ENCODE measurements at places on chromosomes 2 and 18.

GRCh38 chr18:79867666-79868065 is 69.9 kb downstream of the KCNG2 start:
- no peak for DNase-seq

DNA sequence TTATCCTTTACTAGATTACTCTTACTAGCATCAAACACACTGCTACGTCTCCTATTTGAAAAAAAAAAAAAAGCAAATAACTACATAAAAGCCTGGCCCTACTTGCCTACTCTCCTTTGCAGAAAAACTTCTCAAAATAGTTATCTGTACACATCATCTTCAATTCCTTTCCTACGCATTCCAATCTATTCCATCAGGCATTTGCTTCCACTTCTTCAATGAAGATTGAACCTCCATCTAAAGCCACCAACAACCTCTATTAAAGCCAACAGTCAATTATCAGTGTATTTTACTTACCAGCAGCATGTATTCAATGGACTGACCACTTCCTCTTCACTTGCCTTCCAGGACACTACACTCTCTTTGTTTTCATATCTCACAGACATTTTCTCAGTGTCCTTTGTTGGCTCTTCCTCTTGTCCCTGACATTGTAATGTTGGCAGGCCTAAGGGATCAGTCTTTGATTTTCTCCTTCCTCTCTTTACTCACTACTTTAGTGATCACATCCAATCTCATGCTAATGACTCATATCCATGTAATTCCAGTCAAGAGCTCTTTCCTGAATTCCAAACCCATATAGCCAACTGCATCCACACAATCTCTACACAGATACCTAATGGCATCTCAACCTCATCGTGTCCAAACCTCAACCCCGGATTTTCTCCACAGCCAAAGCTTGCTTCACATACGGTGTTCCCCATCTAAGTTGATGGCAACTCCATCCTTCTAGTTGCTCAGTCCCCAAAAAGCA is 131.3 kb downstream of the CCDC148 start:
- no peak for DNase-seq

DNA sequence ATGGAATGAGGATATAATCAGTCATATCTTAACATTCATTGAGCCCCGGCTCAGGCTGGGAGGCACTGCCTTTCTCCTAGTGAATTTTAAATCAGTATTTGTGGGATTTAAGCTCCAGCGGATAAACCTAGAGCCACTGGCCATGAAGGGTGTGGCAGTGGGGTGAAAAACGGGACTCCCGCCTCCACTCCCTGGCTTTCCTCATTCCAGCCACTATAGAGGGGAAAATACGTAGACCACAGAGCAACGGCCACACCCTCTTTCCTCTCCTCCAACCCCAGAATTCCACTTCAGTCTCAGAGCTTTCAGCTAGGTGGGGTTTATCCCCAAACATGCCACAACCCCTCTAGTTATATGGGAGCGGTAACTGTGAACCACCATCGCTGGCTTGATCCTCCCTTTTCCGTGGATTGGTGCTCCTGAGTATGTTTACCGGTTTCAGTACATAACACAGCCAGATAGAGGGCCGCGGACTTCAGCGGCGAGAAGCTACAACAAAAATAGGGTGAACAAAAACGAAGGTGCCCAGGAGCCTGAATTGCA is 70.6 kb upstream of the ITGB6 start:
- no peak for DNase-seq

GRCh38 chr2:28334527-28334894 is 58.1 kb upstream of the FOSL2 start:
- DNase-seq: no peak

DNA sequence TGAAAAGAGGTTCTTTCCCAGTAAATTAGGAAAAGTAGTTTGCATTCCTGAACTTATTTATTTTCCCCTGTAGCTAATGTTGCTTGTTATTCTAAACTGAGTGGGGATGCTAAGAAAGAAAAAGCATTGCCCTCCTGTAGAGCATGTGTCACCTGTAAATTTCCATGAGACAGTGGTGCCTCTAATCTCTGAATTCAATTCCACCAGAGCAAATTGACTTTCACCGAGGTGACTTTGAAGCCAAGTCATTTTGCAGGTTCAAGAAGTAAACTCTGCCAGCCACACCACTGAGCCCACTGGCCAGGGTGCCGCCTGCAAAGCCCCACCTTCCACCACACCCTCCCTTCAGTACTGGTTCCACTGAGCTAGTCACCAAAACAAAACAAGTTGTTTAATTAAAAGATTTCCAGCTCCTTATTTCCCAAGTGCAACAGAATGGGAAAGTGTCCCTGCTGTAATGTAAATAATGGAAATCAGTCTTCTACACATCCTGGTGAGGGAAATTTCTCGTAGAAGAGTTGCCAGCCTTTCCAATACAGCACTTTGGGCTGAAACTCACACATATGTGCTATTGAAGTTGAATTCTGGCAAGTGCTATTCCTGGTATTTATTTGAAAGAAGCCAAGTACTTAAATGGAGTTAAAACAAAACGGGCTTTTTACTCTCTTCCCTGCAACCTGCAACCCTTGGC is 254.8 kb downstream of the RNF152 start:
- DNase-seq: no peak

GRCh38 chr18:24465486-24465885 is 5.0 kb downstream of the HRH4 start:
- DNase-seq: no peak

GRCh38 chr18:54119524-54120019 is 104.9 kb downstream of the MBD2 start:
- no peak for DNase-seq

DNA sequence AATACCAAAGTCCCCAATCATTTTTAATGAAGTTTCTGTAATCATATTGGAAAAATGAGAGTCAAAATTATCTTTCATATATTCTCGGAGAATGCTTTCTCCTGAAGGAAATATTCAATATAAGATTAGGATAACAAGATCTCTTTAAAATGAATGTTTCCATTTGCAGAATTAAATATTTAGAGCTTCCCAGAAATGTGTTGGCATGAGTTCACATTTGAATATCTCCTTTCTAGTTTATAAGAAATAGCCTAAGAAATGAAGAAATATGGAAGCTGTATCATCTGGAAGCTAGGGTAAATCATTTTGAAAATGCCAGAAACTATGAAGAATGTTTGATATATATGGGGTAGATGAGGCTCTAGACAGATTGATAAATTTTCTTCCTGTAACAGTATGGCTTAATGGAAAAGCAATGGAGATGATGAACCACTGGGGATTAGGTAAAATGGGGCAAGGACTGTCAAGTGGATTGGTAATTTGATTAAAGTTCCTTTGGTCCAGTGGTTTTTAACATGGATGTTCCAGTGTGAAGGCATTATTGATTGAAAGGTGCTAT is 184.6 kb upstream of the ZNF804A start:
- DNase-seq: no peak

DNA sequence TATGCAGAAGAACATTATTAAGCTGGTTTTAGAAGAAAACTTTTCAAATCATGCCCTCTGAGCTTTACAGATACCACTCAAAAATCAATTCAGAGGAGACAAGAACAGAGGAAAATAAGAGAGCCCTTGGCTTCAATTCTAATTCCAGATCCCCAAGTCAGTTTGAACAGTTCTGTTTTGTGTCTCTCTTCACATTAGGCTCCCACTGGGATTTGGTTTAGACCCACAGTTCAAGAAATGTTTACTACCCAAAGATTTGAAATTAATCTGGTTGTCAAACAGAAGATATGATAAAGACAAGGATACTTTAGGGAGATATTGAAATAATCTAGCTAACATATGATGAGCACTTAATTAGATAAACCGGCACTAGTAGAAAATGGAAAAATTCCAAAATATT is 329.5 kb downstream of the RAD51AP2 start:
- DNase-seq: no peak

DNA sequence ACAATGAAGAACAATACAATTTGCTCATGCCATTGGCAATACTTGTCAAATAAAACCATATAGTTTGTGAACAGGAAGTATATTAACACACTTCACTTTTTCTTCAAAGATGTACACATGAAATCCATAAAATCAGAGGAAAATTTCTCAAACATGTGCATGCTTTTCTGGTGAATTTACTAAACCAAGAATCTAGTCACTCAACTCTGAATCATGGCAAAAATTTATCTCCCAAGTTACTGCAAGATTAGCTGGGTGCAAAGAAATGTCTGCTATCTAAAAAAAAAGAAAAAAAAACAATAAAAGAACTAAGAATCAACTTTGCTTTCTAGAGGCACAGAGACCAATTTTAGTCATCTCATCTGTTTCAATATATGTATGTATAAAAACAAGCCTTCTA is 419.2 kb downstream of the NR4A2 start:
- DNase-seq: no peak

Measured in T-helper 2 cell (primary cell).